ENCODE measurements at places on chromosomes 1 and 21.

- no peak for DNase-seq
Measured at GRCh38 chr1:1285611-1286311, 5.5 kb downstream of the SCNN1D start.

- DNase-seq: no peak
Measured at GRCh38 chr1:226987179-226987536, 47.1 kb downstream of the COQ8A start.

DNA sequence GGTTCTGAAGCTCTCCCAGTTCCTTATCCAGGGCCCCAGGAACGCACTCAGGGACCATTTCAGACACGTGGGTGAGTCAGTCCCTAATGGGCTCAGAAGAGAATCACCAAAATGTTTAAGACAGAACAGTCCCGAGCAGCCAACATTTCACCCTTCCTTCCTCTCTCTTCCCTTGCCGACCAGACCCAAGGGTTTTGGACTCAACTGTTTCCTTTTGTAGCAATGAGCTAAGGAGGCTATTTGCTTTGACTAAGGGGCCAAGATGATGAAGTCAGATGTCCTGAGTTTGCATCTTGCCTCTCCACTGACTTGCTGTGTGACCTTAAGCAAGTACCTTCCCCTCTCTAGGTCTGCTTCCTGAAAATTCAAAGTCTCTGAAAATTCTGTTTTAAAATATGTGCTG lies 472.3 kb upstream of the VAMP3 start:
- no peak for DNase-seq

DNA sequence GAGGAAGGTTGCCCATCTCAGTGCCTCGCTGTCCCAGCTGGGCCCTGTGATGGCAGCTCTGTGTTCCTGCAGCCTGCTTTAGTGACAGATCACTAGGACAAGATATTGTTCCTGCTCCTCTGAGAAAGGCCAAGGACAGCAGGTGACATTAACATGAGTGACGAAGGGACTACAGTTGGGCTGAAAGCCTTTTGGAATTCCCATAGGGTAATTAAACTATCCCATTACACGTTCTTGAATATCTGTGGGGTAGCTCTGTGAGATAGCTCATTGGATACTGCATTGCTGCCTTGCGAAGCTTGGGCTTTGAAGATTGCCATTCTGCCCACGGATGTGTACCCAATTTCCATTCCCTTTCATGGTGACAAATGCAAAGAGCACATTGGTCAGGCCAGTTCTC lies 78.2 kb upstream of the COA6 start:
- no peak for DNase-seq

- no peak for DNase-seq
Measured at GRCh38 chr21:44390886-44391285, 37.5 kb downstream of the TRPM2 start.

DNA sequence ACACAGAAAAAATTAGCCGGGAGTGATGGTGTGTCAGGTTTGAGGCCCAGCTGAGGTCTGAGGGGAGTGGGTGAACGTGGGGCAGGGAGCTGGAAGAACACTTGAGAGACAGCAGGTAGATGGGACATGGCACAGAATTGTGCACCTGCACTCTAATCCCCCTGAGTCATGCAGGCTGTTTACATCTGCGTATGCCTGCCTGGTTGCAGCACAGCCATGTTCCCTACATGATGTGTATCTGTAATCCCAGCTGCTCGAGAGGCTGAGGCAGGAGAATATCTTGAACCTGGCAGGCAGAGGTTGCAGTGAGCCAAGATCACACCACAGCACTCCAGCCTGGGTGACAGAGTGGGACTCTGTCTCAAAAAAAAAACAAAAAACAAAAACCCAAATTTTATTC lies 44.8 kb downstream of the ATP5PO start:
- no peak for DNase-seq

- no peak for DNase-seq
Measured at GRCh38 chr1:212914789-212915188, 35.6 kb upstream of the VASH2 start.

DNA sequence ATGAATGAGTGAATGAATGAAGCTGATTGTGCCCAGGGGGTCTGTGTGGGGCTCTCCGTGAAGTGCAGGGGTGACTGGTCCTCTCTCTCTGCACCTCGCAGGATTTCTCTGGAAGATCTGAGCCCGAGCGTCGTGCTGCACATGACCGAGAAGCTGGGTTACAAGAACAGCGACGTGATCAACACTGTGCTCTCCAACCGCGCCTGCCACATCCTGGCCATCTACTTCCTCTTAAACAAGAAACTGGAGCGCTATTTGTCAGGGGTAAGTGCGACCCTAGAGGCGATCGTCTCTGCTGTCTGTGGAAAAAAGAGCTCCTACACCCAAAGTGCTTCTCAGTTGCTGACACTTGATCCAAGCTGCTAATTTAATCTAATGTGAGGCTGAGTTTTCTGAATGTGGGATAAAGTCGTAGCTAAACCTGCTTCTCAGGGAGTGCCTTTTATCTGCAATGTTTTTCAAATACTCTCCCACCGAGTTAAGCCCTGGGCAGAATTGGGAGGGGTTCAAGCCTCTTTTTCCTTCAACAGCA lies 101.7 kb downstream of the HUNK start:
- DNase-seq: no peak

DNA sequence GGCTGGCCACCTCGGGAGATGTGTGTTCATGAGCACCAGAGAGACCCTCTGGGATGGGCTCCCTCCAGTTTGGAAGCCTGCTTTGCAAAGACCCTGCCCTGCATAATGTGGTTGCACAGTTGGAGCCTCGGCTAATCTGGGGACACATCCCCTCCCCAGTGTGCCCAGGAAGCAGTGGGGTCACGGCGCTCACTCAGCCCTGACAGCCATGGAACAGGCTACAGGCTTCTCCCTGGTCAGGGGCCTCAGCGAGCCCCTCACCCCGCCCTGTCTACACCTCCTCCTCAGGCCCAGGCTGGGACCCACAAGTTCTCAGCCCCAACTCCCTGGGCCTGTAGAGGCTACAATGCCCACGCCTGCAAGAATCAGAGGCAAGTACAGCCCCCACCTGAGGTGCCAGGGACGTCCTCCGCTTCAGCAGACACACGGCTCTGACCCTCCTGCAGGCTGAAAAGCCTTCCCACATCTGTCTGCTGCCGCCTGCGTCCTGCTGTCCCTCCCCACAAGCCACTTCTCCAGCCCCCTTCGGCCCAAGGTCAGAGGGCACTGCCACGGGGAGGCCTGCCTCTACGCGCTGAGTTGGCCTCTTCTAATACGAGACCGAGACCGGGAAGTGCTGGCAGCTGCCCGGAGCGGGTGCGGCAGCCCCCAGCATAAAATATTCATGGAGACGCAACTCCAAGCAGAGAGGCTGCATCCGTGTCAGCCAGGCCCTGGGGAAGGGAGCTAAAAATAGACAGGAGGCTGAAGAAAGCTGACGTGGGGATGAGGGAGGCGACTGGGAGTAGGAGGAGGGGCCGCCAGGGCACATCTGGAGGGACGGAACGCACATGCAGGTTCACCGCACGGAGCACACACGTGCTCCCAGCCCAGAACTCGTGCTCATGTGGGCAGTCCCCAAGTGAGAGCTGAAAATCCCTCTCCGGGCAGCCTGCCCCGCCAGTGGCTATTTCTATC lies 15.2 kb upstream of the GPR153 start:
- no peak for DNase-seq

- no peak for DNase-seq
Measured at GRCh38 chr21:46168659-46169386, 13.4 kb upstream of the FTCD start.

DNA sequence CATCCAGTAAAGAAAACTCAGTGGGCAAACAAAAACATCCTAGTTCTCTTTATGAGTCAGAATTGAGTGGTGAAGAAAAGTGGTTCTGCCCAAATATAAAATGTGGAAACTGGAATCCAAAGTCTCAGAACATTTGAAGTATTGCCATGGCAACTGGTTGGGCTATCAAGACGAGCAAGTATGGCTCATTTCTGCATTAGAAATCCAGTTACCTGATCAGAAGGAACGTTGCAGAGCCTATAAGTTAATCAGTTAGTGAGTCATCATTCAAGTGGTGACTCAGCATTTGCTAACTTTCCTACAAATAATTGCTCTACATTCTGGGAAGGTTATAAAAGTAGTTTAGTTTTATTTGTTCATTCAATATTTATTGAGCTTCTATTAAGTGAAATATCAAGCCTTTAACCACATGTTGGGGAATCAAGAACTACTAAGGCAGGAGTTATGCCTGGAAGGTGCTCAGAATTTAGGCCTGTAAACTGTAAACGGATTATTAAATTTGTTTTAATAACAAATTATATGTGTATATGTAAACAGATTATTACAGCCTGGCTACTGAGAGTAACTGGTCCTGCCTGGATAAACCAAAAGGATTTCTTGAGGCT lies 104.3 kb downstream of the PAPPA2 start:
- no peak for DNase-seq

DNA sequence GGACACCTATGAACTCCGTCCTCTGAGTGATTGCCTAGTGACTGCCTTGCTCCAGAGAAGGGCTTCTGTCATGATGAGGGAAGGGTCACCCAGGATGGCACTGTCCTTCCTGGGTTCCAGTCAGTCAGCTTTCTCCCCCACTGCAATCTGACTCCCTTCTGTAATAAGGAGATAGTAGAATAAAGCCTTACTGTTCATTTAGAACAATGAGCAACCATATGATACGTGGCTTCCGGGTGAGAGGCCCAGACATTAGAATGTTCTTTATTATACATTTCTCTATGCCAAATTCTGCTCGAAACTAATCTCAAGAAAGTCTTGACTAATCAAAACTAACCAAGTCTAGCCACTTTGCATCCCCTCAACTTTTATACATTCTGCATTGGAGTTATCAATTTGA lies 8.5 kb upstream of the MTMR11 start:
- DNase-seq: no peak

- no peak for DNase-seq
Measured at GRCh38 chr1:214587165-214587564, 15.8 kb upstream of the CENPF start.

GRCh38 chr21:38984982-38985567 lies 179.3 kb downstream of the ETS2 start:
- no peak for DNase-seq

DNA sequence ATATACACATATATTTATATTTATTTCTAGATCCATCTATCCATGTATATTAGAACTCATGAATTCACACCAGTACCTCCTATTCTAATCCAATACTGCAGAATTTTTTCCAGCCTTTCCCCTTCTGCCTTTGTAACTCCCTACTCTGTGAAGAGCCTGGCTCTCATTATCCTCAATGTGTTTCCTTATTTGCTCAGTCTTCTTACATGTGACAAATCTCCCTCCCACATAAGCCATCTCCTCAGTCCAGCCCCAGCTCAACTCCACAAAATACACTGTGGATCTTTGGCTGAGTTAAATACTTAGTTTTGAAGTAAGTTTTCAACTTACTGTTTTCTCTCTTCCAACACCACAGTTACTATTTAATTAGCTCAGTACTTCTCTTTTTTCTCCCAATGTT lies 45.7 kb downstream of the ATP5PO start:
- no peak for DNase-seq

Measured in stimulated activated CD4-positive, alpha-beta T cell treated with anti-CD3 and anti-CD28 coated beads, Interleukin-12 subunit alpha, Interleukin-12 subunit beta, amount 100 ng/mL, for 48 hours (primary cell).